NCI-H1694 (cell line): ENCODE measurements at places on chromosomes 12 and 14.
A peak's percentile ranks its signal among the peaks of the same experiment; 100 is the strongest.

DNA sequence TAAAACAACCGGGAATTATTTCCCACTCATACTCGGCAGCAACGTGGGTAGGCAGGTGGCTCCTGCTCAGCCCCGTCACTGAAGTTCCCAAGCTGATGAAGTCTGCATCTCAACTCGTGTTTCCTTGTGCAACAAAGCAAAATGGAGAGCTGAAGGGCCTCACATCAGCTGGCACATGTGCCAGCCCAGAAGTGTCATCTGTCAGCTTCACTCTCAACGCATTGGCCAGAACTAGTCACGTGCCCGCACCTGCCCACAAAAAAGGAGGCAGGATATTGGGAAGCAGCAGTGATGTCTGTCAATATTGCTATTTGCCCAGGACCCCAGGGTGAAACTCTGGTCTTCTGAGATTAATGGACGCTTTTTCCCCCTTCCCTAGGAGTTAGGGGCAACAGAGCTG is 344.0 kb downstream of the BCL11B start:
- DNase-seq, result no peak

- no peak for DNase-seq
Observed at GRCh38 chr14:24362241-24362960, 5.6 kb upstream of the NFATC4 start.

- no peak for DNase-seq
Observed at GRCh38 chr12:54413284-54414190, 5.5 kb downstream of the ITGA5 start.

GRCh38 chr12:118034429-118035189 is 18.1 kb downstream of the RFC5 start:
- DNase-seq, result peak; percentile 52

GRCh38 chr12:128808651-128809050 is 15.1 kb downstream of the SLC15A4 start:
- no peak for DNase-seq

DNA sequence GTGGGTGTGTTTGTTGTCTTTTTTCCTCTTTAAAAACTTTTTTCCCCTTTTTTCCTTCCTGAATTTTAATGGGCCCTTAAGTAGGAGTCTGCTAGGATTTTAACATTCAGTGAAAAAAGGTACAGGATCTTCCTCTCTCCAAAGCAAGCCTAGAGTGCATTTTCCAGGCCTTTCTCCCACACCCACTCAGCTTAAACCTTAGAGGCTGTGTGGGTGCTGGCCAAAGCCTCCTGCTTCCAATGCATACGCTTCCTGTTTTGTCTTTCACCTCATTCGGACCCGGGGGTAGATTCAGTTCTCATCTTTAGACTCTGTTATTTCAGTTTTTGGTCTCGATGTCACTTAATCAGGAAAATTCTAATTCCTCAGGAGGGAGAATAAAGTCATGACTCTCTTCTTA is 51.2 kb downstream of the TMEM30B start:
- no peak for DNase-seq

- no peak for DNase-seq
Observed at GRCh38 chr14:65167072-65167645, 64.8 kb upstream of the MAX start.

- peak; percentile 33 for DNase-seq
Observed at GRCh38 chr12:2354151-2354991, 301.6 kb downstream of the CACNA1C start.

- no peak for DNase-seq
Observed at GRCh38 chr12:18653465-18653864, 84.3 kb downstream of the PLCZ1 start.

DNA sequence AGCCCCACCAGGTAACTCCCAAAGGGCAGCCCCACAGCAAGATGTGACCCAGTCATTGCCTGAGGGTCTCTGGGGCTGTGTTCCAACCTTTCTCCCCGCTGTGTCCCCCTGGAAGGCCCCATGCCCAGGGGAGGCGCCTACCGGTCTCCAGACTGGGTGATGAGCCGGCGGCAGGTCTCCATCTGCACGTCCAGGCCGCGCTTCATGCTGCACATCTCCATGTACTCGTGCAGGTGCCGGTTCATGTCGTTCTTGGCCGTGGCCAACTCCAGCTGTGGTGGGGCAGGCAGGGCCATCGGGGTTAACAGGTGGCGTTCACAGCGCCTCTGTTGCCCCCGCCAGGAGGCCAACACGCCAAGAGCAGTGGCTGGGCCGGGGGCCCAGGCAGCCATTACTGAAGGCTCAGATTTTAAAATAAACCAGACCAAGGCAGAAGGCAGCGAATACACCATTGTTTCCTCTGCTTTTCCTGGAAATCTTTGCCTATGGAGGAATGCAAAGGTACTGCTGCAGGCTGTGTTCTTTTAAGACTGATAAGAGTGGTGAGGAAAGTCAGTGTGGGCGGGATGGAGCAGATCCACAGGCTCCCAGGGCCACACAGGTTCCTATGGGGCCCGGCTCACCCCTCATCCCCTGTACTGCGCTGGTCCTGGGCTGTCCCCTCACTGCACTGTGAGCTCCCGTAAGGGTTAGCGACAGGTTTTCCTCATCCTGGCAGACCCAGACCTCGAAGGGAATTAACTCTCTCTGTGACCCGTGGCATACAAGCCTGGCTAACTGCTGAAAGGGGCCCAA is 7.3 kb downstream of the GAPDH start:
- no peak for DNase-seq

- DNase-seq, result no peak
Observed at GRCh38 chr12:91951571-91951970, 194.1 kb downstream of the BTG1 start.

DNA sequence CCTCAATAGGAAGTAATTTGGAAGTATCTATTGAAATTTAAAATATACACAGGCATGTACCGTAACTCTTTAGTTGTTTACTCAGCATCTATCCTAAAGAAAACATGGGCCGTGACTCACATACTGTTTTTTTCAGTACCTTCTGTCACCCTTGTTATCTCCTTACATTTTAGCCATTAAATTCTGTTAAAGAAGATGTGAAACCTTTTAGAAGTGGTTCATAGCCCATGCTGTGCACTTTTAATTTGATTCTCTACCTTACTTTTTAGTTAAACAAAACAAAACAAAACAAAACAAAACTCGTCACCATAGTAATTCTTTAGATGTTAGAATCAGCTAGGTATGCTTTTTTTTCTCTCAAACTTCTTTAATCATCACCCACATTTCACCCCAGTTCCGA is 494.4 kb upstream of the RGS6 start:
- DNase-seq, result no peak

- no peak for DNase-seq
Observed at GRCh38 chr12:24379861-24380521, 430.5 kb upstream of the SOX5 start.

DNA sequence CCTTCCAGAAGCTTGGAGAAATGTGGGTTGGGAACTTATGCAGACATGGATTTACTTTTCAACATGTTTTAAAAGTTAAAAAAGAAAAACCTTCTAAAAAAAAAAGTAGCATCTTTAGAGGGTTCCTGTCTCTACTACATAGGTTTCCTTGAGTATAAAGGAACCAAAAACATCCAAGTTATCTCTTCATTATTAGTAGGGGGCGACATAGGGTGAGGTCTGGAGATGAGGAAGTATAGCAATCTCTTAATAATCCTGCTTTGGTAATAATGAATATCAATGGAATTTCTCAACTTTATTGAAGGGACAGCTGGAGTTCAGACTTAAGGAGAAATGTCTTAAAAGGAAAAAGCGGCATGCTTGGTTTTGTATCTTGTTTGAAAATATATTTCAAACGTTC is 6.5 kb upstream of the PLXNC1 start:
- DNase-seq, result no peak

DNA sequence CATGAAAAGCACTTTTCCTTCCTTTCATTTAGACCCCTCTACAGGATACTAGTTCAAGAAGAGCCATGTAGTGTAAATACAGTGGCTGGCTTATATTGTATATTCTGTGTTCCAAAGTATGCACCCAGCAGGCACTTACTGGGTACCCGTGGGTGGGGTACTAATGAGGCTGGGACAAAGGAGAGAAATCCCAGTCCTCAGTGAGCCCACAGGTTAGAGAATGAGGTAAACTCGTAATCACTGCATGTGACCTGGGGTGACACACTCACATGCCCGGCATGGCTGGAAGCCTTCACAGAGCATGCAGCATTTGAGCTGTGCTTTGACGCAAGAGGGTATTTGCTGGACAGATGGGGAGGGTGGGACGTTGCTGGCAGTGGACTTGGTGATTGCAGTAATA is 17.1 kb downstream of the SLC24A4 start:
- DNase-seq, result no peak

GRCh38 chr12:56749359-56749758 is 2.8 kb downstream of the PRIM1 start:
- DNase-seq, result no peak

- no peak for DNase-seq
Observed at GRCh38 chr12:127729381-127729780, 537.6 kb upstream of the TMEM132C start.

DNA sequence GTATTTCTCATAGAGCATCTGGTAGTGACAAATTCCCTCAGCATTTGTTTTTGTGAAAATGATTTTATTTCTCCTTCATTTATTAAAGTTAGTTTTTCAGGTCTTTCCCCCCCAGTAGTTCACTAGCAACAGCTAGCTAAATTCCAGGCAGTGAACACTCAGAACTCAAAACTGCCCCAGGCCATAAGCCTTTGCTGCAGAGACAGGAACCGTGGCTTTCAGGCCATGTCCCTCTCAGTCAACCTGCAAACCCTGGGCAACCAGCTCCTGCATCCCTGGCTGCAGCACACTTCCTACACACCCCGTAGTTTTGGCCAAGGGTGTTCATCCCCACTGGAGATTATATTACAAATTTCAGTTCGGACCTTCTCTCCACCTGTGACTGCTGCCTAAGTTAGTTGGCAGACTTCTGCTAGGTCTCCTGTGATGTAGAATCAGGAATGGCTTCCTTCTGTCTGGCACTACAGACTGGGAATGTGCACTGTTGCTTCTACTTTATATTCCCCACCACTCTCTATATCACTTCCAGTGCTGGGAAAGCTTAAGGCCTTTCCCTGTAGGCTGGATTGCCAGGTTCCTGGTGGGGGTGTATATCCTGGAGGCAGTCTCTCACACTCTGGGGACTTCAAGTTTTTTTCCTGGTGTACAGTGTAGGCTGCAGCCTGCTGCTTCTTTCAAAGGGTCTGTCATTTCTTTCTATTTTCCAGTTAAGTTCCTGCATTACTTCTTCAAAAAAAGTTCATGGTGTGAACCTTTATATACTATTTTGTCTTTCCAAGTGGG is 924.4 kb upstream of the LRFN5 start:
- DNase-seq, result no peak

GRCh38 chr14:105591052-105591451 is 64.7 kb downstream of the TMEM121 start:
- DNase-seq, result no peak

- no peak for DNase-seq
Observed at GRCh38 chr12:83827860-83828259, 1084.7 kb downstream of the SLC6A15 start.

GRCh38 chr14:88799522-88799921 is 6.8 kb upstream of the EML5 start:
- no peak for DNase-seq

GRCh38 chr12:10645910-10646309 is 27.9 kb downstream of the STYK1 start:
- no peak for DNase-seq

DNA sequence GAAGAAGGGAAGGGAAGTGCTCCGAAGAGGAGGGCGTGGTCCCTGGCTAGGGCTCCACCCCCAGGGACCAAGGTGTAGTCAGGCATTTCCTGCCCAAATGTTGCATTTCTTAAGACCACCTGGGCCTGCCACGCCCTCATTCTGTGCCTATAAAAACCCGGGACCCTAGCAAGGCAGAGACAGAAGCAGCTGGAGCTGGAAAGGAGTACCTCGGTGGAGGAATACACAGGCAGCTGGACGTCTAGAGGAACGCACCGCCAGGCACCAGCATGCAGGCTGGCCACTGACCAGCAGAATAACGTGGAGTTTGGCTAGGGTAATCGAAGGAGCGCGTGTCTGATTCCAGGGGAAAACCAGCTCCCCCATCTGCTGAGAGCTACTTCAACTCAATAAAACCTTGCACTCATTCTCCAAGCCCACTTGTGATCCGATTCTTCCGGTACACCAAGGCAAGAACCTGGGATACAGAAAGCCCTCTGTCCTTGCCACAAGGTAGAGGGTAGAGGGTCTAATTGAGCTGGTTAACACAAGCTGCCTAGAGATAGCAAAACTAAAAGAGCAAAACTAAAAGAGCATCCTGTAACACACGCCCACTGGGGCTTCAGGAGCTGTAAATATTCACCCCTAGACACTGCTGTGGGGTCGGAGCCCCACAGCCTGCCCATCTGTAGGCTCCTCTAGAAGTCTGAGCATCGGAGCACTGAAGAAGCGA is 21.0 kb downstream of the CFL2 start:
- no peak for DNase-seq

GRCh38 chr12:50799908-50800307 is 36.0 kb downstream of the ATF1 start:
- no peak for DNase-seq
